SJSA1 (cell line): ENCODE measurements at places on chromosomes 1 and 21. TPM values are rescaled to one million over a fixed set of nuclear protein-coding genes. Genes with fewer than 3 reads are reported as not detected.
A peak's percentile ranks its signal among the peaks of the same experiment; 100 is the strongest.

DNA sequence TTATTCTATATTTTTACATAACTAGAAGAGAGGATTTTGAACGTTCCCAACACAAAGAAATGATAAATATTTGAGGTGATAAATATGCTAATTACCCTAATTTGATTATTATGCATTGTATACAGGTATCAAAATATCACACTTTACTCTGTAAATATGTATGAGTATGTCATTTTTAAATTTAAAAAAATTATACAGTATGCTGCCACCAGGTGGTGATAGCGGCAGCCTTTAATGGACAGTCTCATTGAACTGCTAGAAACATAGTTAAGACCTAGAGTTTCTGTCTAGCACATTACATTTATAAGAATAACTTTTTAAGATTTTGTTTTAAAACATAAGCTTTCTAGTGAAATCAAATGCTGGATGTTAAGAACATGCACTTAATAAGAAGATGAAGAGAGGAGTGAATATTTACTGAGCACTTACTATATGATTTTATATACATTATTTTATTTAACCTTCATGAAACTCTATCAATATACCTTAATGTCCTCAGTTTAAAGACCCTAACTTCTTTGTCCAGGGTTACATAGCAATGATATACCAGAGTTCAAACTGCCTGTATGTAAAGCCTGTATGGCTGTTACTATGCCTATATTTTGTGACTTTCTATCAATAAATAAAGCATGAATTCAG, 207.1 kb downstream of the NUF2 start:
- no peaks in the 10 kb centered on the region for H3K27me3 ChIP-seq
- H3K4me1 ChIP-seq: no peaks in the 10 kb centered on the region
- no peak overlapping the region for H3K27ac ChIP-seq
- no peaks in the 10 kb centered on the region for H3K36me3 ChIP-seq
- H3K4me3 ChIP-seq: no peak overlapping the region

- no peak overlapping the region for H3K27ac ChIP-seq
- H3K4me1 ChIP-seq: no peaks in the 10 kb centered on the region
- H3K4me3 ChIP-seq: no peak overlapping the region
- H3K27me3 ChIP-seq: no peaks in the 10 kb centered on the region
- DNase-seq: peak; percentile 6
- H3K36me3 ChIP-seq: no peaks in the 10 kb centered on the region
Observed at GRCh38 chr21:21714426-21714825, 716.2 kb downstream of the NCAM2 start.

ZYG11B gene
- 21.2 and 37.7 TPM in 2 replicates for total RNA-seq

GRCh38 chr21:41241341-41241740, 73.4 kb downstream of the BACE2 start:
- no peaks in the 10 kb centered on the region for H3K4me1 ChIP-seq
- no peaks in the 10 kb centered on the region for H3K27me3 ChIP-seq
- H3K4me3 ChIP-seq: no peak overlapping the region
- no peaks in the 10 kb centered on the region for H3K36me3 ChIP-seq

- DNase-seq: no peak
- no peak overlapping the region for H3K27ac ChIP-seq
- H3K4me1 ChIP-seq: no peaks in the 10 kb centered on the region
- no peak overlapping the region for H3K4me3 ChIP-seq
- H3K27me3 ChIP-seq: no peaks in the 10 kb centered on the region
Observed at GRCh38 chr1:12201352-12202189, 28.3 kb upstream of the VPS13D start.

DNA sequence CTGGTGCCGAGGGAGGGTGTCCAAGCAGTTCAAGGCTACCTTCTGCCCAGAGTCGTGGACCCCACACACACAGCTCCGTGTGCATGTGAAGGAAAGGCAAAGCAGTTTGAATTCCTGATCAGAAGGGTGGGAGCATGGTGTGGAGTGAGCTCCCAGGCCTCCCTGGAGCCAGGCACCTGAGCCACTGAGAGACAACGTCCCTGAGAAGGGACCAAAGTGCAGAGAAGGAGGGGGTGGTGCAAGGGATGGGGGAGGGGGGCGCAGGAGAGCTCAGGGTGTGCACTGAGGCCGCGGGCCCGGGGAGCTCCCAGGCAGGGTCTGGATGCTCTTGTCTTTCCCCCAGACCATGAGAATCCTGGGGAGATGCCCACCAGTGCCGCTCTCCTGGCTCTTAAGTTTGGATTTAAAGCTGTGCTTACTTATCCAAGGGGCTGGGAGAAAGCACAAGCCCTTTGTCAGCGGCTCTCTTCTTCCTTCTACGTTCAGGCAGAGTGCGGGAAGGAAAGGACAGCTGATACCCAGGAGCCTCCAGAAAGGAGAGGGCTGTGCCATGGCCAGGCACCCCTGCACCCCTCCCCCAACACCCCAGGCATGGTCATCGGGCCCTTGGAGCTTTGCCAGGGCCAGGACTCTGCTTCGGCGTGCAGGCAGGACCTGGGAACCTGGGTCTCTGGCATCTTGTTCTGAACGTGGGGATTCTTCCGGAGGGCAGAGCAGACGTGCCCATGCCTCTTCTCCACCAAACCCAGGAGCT, 24.1 kb downstream of the ACTA1 start:
- no peak for DNase-seq
- H3K4me1 ChIP-seq: 0 out of 2 replicates have a peak, but pooled peaks cover 6% of the 10 kb centered on the region
- H3K27me3 ChIP-seq: peaks cover 25% of the 10 kb centered on the region
- no peaks in the 10 kb centered on the region for H3K36me3 ChIP-seq

DNA sequence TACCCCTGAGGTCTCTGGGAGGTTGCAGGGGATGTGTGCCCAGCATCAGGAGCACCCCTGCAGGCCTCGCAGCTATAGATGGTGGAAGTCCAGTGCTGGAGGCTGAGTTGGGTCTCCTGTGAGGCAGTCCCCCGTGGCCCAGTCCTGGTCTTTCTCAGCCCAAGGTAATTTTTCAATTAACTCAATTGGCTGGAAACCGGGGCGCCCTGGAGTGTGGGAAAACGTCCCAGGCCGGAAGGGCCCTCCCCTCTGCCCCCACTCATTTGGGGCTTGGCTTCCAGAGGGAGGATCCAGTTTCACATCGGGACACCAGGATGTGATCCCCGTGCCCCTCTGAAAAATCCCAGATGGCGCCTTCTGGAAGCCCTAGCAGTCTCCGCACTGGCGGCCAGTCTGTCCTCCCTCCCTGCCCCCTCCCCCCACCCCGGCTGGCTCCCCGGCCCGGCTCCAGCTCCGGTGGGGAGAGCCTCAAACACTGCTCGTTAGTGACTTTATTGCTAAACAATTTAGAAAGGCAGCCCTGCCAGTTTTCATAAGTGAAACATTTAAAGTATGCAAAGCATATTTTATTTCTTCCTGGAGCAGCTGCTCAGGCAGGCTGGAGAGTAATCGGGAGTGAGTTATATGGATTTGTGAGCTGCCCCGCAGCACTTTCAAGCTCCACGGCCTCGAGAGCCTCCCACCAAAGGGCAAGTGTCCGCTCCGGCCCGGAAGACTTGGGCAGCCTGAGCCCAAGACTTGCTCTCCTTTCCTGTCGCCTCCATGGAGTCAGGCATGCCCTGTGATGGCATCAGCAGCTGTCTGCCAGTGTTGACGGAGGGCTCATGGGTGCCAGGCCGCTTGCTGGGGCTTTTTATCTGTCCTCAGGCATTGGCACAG, 208.2 kb upstream of the TMEM51 start:
- peak overlapping the region; percentile 19 for H3K4me3 ChIP-seq
- H3K4me1 ChIP-seq: peaks cover 61% of the 10 kb centered on the region
- no peaks in the 10 kb centered on the region for H3K36me3 ChIP-seq
- peak overlapping the region; percentile 71 for H3K27ac ChIP-seq
- DNase-seq: peak; percentile 62

AGMAT gene
- total RNA-seq: 0.19 and 0.53 TPM in 2 replicates

KIAA1614 gene
- 5.9 and 14.2 TPM in 2 replicates for total RNA-seq

DNA sequence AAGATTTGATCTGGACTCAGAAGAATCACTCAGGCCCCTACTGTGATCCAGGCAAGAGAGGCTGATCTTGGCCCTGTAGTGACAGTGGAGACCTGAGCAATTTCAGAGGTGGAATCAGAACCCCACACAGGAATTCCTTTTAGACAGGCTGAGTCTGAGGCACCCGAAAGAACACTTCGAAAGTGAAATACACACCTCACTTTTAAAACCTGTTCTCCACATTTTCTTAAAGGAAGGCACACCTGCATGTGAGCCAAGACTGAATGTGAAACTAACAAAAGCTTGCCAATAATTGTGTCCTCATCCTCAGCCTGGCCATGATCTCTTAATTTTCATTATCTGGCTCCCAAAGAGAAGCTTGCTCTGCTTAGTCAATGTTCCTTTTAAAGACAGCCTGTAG, 32.2 kb downstream of the SIPA1L2 start:
- no peaks in the 10 kb centered on the region for H3K36me3 ChIP-seq
- H3K27me3 ChIP-seq: no peaks in the 10 kb centered on the region
- H3K4me3 ChIP-seq: no peak overlapping the region
- H3K27ac ChIP-seq: no peak overlapping the region
- H3K4me1 ChIP-seq: peaks cover 23% of the 10 kb centered on the region

DNA sequence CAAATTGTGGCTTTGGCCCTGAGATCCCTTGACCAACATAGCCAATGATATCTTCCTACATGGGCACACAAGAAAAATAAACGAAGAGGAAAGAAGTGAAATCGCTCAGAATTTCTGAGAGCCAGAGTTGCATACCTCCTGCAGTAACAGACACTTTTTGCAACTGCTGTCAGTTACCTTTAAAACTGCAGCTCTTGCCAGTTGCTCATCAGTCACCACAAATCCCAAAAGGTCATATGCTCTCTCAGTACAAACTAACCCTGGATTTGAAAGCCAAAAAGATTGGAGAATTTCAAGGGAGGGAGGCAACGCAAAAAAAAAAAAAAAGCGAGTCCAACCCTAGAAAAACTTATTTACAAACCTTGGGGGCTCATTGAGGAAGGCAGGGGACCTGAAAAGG, 47.2 kb upstream of the DNAH14 start:
- H3K27me3 ChIP-seq: no peaks in the 10 kb centered on the region
- H3K27ac ChIP-seq: no peak overlapping the region
- no peak overlapping the region for H3K4me3 ChIP-seq
- no peak for DNase-seq

GRCh38 chr1:225493591-225494246, 65.9 kb upstream of the LBR start:
- H3K4me3 ChIP-seq: no peak overlapping the region
- DNase-seq: no peak
- H3K36me3 ChIP-seq: peaks cover 24% of the 10 kb centered on the region

DNA sequence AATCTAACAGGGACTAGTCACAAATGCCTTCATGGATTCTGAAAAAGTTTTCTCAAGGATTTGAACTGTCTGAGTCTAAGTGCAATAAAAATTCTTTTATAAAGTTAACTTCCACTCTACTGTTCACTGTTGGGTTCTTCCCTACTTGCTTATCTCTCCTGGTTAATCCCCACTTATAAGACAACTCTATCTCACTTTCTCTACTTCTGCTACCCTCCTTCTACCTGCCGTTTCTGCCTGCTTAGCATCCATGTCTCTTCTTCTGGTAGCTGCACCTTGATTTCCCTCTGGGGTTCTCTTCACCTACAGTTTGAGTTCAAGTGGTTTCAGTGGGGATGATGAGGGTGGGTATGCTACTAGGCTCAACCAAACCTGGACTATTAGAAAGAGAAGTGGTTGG, 6.0 kb downstream of the TSHB start:
- no peaks in the 10 kb centered on the region for H3K36me3 ChIP-seq
- no peak for DNase-seq
- H3K27me3 ChIP-seq: no peaks in the 10 kb centered on the region

IFNGR2 gene
- total RNA-seq: 68.4 and 92.0 TPM in 2 replicates

ELF3 gene
- 0.05 TPM in 1 of 2 replicates, not detected in the other for total RNA-seq

DNA sequence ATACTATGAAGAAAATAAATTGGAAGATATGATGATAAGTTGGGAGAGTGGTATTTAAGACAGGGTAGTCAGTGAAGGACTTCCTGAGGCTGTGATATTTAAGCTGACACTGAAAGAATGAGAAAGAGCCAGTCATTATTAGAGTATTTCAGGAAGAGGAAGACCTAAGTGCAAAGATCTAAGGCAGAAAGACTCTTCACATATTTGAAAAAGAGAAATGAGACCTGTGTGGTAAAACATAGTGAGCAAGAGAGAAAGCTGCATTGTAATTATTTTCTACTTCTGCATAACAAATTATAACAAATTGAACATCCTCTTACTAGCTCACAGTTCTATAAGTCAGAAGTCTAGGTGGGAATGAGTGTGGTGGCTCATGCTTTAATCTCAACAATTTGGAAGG, 34.6 kb upstream of the DOCK7 start:
- no peaks in the 10 kb centered on the region for H3K36me3 ChIP-seq
- peaks cover 16% of the 10 kb centered on the region for H3K4me1 ChIP-seq
- DNase-seq: no peak
- H3K4me3 ChIP-seq: no peak overlapping the region

GRCh38 chr21:17900990-17901385, 81.8 kb upstream of the C21orf91 start:
- H3K4me1 ChIP-seq: no peaks in the 10 kb centered on the region
- no peaks in the 10 kb centered on the region for H3K27me3 ChIP-seq
- no peak for DNase-seq
- H3K36me3 ChIP-seq: no peaks in the 10 kb centered on the region

GRCh38 chr1:33949570-33949969, 85.7 kb downstream of the HMGB4 start:
- H3K4me3 ChIP-seq: no peak overlapping the region
- H3K36me3 ChIP-seq: no peaks in the 10 kb centered on the region
- H3K27ac ChIP-seq: no peak overlapping the region
- H3K27me3 ChIP-seq: no peaks in the 10 kb centered on the region
- DNase-seq: no peak
- H3K4me1 ChIP-seq: no peaks in the 10 kb centered on the region

DNA sequence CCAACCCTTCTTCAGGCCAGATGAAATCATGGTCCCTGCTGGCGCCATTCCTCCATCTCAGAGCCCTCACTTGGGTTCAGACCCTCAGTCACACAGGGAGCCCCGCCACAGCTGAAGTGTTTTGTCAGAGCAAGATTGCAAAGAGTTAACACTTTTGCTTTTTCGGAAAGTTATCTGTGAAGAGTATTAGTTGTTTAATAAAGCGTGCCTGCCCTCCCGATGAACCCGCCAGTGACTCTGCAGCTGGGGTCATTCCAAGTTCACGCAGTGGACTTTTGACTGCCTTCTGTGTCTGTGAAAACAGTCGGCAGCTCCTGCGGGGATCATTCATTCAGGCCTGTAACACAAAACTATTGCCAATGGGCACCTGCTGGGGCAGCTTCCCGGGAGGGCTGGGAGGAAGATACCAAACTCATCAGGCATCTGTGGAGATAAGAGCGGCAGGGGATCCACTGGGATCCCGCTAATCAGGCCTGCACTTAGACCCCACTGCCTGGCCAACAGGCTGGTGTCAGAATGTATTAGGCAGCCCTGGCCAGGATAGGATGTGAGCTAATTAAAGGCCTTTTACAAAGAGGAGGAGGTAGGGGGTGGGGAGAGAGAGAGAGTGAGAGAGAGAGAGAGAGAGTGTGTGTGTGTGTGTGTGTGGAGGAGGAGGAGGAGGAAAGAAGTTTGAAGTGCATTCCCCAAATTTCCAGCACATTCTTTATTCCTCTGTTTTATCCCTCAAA, 184.5 kb downstream of the DHRS3 start:
- no peaks in the 10 kb centered on the region for H3K27me3 ChIP-seq
- no peak overlapping the region for H3K4me3 ChIP-seq
- H3K36me3 ChIP-seq: no peaks in the 10 kb centered on the region
- no peak overlapping the region for H3K27ac ChIP-seq
- peaks cover 54% of the 10 kb centered on the region for H3K4me1 ChIP-seq
